ENCODE measurements at places on chromosomes 3 and 15.

GRCh38 chr3:173510565-173510964 lies 113.0 kb downstream of the NLGN1 start:
- no peak for DNase-seq

DNA sequence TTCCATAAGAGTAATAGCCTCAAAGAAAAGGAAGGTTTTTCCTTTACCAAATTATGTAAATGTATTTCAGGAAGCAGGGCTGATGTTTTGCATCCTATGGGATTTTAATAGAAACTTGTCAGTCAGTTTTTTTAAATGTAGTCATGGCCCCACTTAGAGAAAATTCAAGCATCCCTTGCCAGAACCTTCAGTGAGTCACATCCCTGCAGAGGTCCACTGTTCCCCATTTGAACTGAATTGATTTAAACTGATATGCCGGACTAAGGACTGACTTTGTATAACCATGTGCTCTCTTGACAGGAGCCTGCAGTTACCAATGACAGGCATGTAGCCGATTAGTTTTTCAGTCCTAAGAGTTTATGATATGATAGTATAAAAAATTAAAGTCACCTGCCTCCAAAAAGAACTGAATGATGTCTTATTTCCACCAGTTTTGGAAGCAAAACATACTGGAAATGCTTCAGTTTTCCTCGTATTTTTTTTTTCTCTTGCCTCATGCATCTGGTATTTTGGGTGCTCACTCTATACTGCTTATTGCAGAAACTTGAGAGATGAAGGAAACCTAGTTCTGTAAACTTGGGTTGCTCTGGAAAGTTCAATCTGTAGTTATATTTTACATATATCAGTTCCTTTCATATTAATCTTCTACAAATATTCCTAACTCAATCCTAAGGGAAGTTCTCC lies 30.7 kb downstream of the LRTM1 start:
- DNase-seq = no peak

GRCh38 chr3:132535575-132536441 lies 61.3 kb upstream of the ACKR4 start:
- DNase-seq = peak; percentile 33

- DNase-seq = no peak
Observed at GRCh38 chr15:56383010-56383409, 17.8 kb downstream of the TEX9 start.

Data from CD4-positive, alpha-beta T cell (primary cell).